ENCODE measurements at places on chromosomes 12 and 14.

DNA sequence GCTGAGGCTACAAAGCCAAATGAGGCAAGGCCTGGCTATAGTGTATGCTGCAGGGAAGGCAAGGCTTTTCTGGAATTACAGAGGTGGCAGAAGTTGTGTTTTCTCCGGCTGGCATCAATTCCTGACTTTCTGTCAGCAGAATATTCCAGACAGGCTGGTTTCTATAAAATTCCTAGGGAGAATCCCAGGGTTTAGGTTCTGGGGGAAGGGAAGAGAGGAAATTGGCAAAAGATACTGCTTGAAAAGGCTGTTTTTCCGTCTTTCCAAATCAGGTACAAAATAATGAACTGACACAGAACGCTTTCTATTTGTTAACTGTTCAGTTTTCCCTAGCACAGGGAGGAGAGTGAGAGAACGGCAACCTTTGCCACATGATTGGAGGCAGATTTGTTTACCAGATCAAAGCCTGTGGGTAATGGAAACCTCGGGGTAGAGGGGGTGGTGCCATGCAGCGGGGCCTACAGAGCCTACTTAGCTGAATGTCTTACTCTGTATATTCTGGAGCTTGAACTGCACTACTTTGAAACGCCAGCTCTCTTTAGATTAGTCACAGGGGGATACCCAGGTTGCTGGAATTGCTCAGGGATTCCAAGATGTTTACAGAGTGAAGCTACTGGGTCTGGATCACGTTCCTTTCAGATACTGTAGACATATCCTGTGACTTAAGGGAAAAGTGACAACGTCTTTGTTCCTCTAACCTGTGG, 65.8 kb upstream of the DACT1 start:
- peak; percentile 12 for DNase-seq

- DNase-seq: no peak
Observed at GRCh38 chr12:103197725-103198388, 240.4 kb downstream of the ASCL1 start.

DNA sequence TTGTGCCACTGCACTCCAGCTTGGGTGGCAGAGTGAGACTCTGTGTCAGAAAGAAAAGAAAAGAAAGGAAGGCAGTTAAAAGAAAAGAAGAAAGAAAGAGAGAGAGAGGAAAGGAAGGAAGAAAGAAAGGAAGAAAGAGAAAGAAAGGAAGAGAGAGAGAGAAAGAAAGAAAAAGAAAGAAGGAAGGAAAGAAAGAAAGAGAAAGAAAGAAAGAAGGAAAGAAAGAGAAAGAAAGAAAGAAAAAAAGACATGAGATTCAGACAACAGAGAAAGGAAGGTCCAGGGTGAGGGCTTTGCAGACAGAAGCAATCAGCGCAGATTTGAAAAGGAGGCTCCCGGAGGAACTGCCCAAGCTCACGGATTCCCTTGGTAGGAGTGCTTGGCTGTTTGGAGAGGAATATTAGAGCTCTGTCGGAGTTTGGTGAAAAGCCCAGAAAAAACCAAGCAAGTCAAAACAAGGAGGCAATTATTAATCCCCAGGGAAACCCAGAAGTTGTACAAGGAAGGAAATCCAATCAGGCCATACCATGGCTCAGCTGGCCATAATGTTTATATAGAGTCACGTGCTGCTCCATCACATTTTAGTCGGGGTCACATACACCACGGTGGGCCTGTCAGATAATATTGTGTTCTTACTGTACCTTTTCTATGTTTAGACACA, 11.6 kb upstream of the CCDC85C start:
- no peak for DNase-seq

- no peak for DNase-seq
Observed at GRCh38 chr12:111426344-111427185, 20.8 kb downstream of the SH2B3 start.

DNA sequence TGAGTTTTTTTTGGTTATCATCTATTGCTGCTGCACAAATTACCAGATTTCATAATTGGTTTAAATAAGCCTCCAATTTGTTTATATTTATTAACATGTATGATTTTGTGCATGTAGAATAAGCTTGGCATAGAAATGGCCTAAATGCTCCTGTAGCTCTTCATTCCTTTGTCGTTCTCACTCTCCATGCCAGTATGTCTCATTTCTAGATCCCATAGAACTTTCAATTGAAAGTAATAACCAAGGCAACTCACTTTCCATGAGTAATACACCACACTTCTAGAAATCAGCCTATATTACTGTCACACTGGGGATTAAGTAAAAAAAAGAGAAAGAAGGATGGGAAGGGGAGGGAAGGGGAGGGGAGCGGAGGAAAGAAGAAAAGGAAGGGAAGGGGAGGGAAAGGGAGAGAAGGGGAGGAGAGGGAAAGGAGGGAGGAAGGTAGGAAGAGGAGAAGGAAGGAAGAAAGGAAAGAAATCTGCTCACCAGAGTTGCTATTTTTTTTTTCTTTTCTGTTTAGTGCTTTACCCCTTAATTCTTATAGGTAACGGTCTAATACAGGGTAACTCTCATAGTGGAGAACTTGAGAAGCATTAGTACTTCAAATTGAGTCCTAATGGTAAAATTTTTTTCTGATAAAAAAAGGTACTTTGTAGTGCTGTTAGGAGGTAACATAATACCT, 45.6 kb downstream of the MDM2 start:
- DNase-seq: no peak
